ENCODE measurements at places on chromosomes 5 and 9. TPM values are rescaled to one million over a fixed set of nuclear protein-coding genes. Genes with fewer than 3 reads are reported as not detected.
A peak's percentile ranks its signal among the peaks of the same experiment; 100 is the strongest.

DNA sequence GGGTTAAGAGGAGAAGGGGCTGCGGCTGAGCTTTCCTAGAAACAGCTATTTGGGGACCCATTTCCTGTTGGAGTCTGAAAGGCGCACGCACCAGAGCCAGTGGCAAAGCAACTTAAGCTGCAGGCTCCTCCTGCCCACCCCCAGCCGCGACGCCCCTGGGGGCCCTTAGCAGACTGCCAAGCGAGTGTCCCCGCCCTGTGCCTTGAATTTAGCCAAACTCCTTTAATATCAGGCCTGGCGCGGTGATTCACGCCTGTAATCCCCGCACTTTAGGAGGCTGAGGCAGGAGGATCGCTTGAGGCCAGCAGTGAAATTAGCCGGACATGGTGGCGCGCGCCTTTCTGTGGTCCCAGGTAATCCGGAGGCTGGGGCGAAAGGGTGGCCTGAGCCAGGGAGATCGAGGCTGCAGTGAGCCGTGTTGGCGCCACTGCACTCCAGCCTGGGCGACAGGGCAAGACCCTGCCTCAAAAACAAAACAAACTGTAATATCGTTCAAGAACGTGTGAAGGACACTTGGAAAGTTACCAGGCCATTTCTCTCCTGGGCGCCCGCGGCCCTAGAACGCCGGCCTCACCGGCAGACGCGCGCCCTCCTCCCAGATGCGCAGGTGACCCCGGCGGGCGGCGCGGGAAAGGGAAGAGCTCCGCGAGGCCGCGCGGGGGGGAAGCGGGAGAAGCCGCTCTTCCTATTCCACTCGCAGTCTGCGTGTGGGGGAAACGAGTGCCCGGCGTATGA is 1.0 kb upstream of the F2R start:
- H3K4me3 ChIP-seq = peak overlapping the region; percentile 90
- peaks cover 35% of the 10 kb centered on the region for H3K4me1 ChIP-seq
- no peak overlapping the region for H3K27ac ChIP-seq
- DNase-seq = peak; percentile 41

- no peak overlapping the region for H3K27ac ChIP-seq
- H3K27me3 ChIP-seq = no peaks in the 10 kb centered on the region
- H3K4me3 ChIP-seq = no peak overlapping the region
- peaks cover 6% of the 10 kb centered on the region for H3K36me3 ChIP-seq
Measured at GRCh38 chr9:122145592-122145863, 14.1 kb downstream of the NDUFA8 start.

- no peak overlapping the region for H3K4me3 ChIP-seq
- H3K4me1 ChIP-seq = no peaks in the 10 kb centered on the region
- no peaks in the 10 kb centered on the region for H3K36me3 ChIP-seq
- H3K27ac ChIP-seq = no peak overlapping the region
- no peaks in the 10 kb centered on the region for H3K27me3 ChIP-seq
Measured at GRCh38 chr9:127132921-127133647, 10.6 kb upstream of the ANGPTL2 start.

- no peak for DNase-seq
- H3K4me1 ChIP-seq = peaks cover 30% of the 10 kb centered on the region
- H3K27ac ChIP-seq = no peak overlapping the region
- H3K4me3 ChIP-seq = no peak overlapping the region
- peaks cover 6% of the 10 kb centered on the region for H3K36me3 ChIP-seq
- peaks cover 87% of the 10 kb centered on the region for H3K27me3 ChIP-seq
Measured at GRCh38 chr5:93592883-93593282, 9.9 kb downstream of the NR2F1 start.

The PSIP1 gene
- 141 TPM for total RNA-seq

The ZBTB26 gene
- 8.1 TPM for total RNA-seq
